ENCODE measurements at places on chromosomes 1 and 21.

- DNase-seq = no peak
Measured at GRCh38 chr1:187763976-187764375, 935.2 kb downstream of the PLA2G4A start.

DNA sequence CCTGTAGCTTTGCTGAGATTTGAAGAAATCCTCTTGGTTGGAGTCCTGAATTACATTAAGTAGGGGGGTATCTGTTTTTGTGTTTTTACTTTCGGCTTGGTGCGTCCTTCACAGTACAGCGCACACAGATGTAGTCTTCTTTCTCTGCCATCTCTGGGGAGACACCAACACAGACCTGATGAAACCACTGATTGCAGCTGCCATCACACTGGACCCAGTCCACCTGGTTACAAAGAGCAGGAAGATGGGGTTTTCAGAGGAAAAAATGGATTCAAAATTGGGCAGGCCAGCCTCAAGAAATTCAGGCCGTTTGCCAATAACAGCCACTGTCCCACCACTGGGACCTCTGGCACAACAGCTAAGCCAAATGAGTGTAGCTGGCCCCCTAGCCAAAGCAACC is 18.7 kb upstream of the SYT2 start:
- no peak for DNase-seq

DNA sequence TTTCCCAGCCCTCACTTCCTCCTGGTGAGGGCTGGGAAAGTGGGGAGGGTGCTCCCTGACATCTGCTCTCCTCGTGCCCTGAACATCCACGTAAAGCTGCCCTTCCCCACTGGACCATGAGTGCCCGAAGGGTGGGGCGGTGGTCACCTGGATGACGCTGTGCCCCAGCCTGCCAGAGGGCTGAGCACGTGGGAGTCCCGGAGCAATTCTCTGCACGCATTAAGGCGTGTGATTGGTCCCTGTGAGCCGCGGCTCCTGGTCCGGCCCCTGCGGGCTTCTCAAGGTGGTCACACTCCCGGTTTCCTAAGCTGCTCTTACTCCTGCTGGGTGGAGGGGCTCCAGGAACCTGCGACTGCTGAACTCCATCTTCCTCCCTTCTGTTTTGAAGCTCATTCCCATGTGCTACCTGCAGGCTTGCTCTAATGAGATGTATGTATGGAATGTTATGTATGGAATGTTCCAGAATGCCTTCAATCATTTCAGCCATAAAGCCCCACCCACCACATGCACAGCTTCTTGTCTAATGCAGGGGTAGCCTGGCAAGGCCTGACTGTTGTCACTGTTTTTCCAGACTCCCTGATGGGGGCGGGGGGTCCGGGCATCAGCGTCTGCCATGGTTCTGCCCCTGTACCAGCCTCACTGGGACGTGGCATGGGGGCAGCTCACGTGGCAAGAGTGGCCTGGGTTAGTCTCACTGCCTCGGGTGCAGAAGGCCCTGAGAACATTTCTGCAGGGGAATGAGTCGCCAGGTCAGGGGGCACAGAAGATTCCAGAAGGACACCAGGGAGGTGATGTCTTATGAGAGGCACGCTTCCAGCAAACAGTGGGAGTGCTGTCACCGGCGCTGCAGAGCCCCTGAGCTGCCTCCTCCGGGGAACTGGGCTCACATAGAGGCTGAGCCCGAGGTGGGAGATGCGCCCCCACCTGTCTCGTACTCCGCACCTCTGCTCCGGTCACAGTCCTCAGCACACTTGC is 19.4 kb downstream of the KRTAP10-1 start:
- DNase-seq = no peak

- no peak for DNase-seq
Measured at GRCh38 chr1:204624631-204625216, 60.8 kb downstream of the LRRN2 start.

Data from activated CD4-positive, alpha-beta T cell treated with anti-CD3 and anti-CD28 coated beads, Interleukin-2, amount 50 U/mL, for 24 hours (primary cell).